ENCODE measurements at places on chromosomes 5 and 9. TPM values are rescaled to one million over a fixed set of nuclear protein-coding genes. Genes with fewer than 3 reads are reported as not detected.

DNA sequence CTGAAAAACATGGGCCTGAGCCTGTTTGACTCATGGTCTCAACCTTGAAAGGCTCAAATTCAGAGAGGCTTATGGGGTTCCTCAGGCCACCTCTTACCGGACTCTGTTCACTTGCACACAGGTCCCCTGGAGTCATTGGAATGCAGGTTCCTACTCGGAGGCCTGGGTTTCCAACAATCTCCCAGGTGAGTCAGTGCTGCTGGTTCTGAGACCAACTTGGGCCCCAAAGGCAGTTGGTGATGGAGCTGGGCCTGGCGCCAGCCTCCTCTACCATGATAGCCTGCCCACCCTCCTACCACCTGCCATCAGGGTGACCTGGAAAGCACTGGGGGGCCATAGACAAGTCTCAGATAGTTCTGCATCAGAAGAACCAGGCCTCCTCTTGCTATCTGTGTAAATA, 188.4 kb downstream of the RGS3 start:
- no peak overlapping the region for H3K27ac ChIP-seq
- no peak for DNase-seq
- no peak overlapping the region for H3K4me3 ChIP-seq
- no peaks in the 10 kb centered on the region for H3K4me1 ChIP-seq
- no peaks in the 10 kb centered on the region for H3K27me3 ChIP-seq

GRCh38 chr5:5497152-5497788, 74.8 kb downstream of the ICE1 start:
- H3K4me1 ChIP-seq, result peaks cover 15% of the 10 kb centered on the region
- no peak overlapping the region for H3K27ac ChIP-seq
- H3K27me3 ChIP-seq, result no peaks in the 10 kb centered on the region
- DNase-seq, result no peak

PIGO gene
- total RNA-seq, result 32.1 TPM

DMRT3 gene
- not detected for total RNA-seq

PCDHA10 gene
- not detected for total RNA-seq

DNA sequence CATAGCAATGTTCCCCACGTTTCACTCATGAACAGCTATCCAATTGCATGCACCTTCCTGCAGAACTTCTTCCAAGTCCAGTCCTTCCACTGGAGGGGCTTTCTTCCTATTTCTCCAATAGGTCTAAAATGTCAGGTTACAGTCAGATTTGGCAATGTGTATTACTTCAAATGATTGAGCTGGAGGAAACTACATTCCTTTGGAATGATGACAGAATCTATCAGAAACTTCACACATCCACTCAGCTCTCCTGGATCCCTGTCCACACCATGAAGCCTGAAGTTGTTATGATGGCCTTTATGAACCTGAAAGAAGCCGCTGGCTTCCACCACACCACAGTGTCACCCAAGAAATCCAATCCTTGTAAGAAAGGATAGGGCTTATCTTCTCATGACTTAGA, 32.2 kb downstream of the FBXW2 start:
- no peak for DNase-seq
- H3K4me1 ChIP-seq, result no peaks in the 10 kb centered on the region
- H3K36me3 ChIP-seq, result peaks cover 13% of the 10 kb centered on the region
- H3K4me3 ChIP-seq, result no peak overlapping the region
- H3K27ac ChIP-seq, result no peak overlapping the region

DNA sequence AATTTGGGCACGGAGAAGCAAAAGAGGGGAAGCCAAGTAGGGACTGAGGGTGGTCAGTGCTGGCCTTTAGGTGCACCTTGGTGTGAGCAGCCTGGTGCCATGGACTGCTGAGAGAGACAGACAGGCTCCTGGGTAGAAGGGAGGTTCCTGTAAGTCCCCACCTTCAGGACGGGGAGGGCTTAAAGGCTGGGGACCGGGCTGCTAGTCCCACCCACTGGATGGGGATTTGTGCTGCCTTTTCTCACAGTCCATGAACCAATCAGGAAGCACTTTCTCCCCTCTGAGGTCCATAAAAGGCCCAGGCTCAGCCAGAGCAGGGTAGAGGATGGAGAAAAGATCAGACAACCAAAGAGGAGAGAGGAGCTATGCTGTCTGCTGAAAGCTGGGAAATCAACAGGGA, 15.2 kb downstream of the CDC25C start:
- DNase-seq, result no peak

C9 gene
- total RNA-seq, result not detected

FAM169A gene
- total RNA-seq, result 8.6 TPM

CEL gene
- 1.1 TPM for total RNA-seq

- no peaks in the 10 kb centered on the region for H3K4me1 ChIP-seq
- no peaks in the 10 kb centered on the region for H3K27me3 ChIP-seq
- H3K27ac ChIP-seq, result no peak overlapping the region
- H3K36me3 ChIP-seq, result peaks cover 46% of the 10 kb centered on the region
- H3K4me3 ChIP-seq, result no peak overlapping the region
Observed at GRCh38 chr9:26925609-26926008, 21.4 kb downstream of the PLAA start.

GRCh38 chr9:3137347-3137695, 293.4 kb upstream of the PUM3 start:
- no peaks in the 10 kb centered on the region for H3K36me3 ChIP-seq
- H3K4me3 ChIP-seq, result no peak overlapping the region
- H3K27me3 ChIP-seq, result no peaks in the 10 kb centered on the region
- H3K27ac ChIP-seq, result no peak overlapping the region

GRCh38 chr5:1368236-1368635, 23.3 kb upstream of the CLPTM1L start:
- H3K27me3 ChIP-seq, result peaks cover 7% of the 10 kb centered on the region
- no peaks in the 10 kb centered on the region for H3K4me1 ChIP-seq
- H3K36me3 ChIP-seq, result no peaks in the 10 kb centered on the region
- no peak for DNase-seq
- H3K27ac ChIP-seq, result no peak overlapping the region

DNA sequence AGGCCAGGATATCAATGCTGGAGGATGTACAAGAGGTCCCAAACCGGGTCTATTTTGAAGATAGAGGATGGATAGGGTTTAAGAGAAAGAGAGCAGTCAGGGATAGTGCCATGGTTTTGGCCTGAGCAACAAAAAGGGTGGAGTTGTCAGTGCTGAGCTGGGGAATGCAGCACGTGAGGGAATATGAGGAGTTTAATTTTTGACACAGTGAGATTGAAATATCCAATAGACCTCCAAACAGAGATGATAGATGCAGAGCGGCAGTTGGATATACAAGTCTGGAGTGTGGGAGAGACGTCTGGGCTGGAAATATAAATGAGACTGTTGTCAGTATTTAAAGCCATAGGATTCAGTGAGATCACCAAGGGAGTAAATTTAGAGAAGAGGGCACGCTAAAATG, 136.7 kb upstream of the EFNA5 start:
- DNase-seq, result no peak
- H3K4me1 ChIP-seq, result no peaks in the 10 kb centered on the region

DNA sequence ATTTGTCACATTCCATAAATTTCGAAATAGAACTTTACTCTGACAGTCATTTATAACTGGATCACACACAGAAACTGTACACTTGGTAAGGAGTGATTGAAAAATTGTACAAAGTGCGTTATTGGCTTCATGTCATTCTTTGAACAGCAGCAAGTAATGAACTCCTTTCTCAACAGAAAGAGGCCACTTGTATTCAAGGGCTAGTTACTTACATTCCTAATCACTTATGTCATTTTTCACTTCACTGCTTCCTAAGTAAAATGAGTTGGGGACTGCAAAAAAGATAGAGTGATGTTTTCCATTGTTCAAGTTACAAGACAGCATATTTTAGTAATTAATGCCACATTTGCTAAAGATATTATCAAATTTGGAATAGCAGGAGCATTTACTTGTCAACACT, 893.2 kb downstream of the DTWD2 start:
- no peaks in the 10 kb centered on the region for H3K27me3 ChIP-seq
- no peaks in the 10 kb centered on the region for H3K36me3 ChIP-seq
- H3K27ac ChIP-seq, result no peak overlapping the region
- no peak for DNase-seq
- H3K4me1 ChIP-seq, result no peaks in the 10 kb centered on the region

PNPLA7 gene
- total RNA-seq, result 2.4 TPM

SPINK6 gene
- total RNA-seq, result not detected

DNA sequence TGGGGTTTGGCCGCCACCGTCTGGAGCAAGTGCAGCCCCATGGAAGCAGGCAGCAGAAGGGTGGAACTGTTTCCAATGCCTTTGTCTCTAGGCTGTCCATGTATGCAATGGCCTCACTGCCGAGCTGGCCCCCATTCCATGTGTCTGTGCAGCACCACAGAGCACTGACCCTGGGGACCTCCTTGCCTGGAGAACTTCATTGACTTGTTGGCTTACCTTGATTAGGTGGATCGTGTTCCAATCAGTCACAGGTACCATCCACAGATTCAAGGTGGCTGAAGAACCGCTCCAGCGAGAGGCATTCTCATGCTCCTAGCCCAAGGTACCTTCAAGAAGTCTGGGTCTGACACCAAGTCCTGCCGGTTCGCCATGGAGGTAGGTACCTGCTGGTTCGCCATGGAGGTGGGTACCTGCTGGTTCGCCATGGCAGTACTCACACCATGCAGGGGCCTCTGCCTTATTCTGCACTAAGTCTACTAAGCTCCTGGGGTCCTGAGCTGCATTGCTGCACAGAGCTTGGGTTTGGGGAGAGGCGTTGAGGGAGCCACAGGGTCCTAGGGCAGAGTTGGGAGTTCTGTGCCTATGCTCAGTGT, 358.3 kb upstream of the IRX1 start:
- no peak for DNase-seq
- no peak overlapping the region for H3K27ac ChIP-seq
- no peak overlapping the region for H3K4me3 ChIP-seq
- no peaks in the 10 kb centered on the region for H3K36me3 ChIP-seq

- no peak overlapping the region for H3K4me3 ChIP-seq
- H3K27ac ChIP-seq, result no peak overlapping the region
- H3K27me3 ChIP-seq, result no peaks in the 10 kb centered on the region
- H3K36me3 ChIP-seq, result no peaks in the 10 kb centered on the region
Observed at GRCh38 chr5:136066661-136067271, 38.0 kb downstream of the TGFBI start.
